Skin of body (tissue), 3 donors: ENCODE measurements at places on chromosomes 3 and 15.

DNA sequence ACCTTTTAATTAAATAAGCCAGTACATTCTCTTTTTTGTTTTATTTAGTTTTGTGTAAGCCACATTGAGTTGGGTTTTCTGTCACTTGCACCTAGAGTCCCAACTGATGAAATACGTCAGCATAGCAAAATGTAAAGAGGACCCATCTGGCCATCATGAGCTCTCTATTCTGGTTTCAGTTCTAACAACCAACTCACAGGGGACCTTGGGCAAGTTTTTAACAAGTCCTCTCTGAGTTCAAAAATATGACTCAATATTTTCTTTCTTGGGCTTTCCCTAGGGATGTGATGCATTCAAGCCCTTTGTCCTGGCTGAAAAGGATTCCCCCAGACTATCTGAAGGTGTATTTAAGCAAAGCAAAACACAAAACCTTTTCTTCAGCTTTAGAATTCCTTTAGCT, 32.9 kb downstream of the PLCH1 start:
- DNase-seq, result no peak

DNA sequence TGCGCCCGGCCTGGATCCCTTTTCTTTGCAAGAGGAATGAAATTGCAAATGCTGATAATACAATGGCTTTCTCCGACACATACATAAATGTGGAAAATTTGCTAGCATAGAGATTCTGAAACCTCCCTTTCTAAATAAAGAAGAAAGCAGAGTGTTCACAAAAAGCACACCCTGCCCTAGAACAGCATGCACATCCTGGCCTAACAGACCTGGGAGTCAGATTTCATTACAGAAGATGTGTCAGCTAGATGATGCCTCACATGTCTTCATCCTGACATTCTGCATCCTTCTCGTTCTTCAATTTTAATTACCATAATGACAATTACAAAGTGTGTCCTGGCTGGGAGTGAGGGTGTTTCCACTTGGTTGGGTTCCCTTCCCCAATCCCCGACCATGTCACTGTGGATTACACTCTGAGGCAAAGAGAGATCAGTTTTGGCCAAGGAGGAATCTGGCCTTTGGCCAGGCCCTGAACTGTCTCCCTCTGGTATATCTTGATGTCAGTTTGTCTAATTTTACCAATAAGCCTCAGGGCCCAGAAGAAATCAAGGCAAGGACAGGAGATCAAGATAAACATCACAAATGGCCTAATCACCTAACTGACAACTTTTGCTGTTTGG, 104.9 kb upstream of the SPATA12 start:
- no peak for DNase-seq

- no peak for DNase-seq
Measured at GRCh38 chr3:39166134-39166710, 12.8 kb upstream of the CSRNP1 start.

GRCh38 chr15:92653836-92654539, 1.6 kb downstream of the FAM174B start:
- DNase-seq, result peak; percentile 57

GRCh38 chr15:28098766-28099554, at the start of gene OCA2:
Gene OCA2 (minus strand): TSS chr15:28099315. CDS start chr15:28081874, 17,441 bp downstream.
- peak; percentile 8 for DNase-seq

DNA sequence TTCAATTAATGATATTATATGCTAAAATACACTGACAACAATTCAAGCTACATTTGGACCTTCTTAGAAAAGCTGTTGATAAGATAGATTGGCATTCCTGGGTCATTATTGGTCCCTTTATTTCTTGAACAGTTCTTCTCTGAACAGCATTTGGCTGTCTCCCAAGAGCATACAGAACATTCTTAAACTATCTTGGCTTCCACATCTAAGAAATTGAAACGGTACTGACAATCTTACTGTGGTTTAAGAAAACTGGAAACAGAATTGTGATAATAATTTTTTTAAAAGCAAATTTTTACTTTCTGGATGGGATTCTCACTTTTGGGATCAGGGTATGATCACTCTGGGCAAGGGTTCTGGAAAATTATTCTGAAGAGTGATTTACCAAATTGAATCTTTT, 161.7 kb upstream of the ZNF385D start:
- DNase-seq, result peak; percentile 42

DNA sequence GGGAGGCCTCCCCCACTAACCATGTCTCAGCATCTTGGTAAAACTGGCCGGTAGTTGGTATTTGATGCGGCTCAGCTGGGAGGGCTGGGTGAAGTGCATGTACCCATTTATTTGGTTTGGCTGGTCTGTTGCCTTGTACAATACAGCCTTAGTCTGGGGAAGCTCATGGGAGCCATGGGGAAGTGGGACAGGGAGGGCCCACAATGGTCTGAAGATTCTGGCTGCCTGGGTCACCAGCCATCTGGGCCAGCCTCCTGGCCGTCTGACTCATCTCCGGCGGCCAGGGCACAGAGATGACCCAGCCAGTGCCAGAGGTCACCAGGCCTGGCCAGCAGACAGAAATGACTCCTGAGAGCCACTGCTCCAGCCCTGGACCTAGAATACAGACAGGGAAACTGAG, 51.6 kb upstream of the SMAD6 start:
- no peak for DNase-seq

GRCh38 chr15:90205050-90205848, 4.1 kb downstream of the SEMA4B start:
- no peak for DNase-seq

DNA sequence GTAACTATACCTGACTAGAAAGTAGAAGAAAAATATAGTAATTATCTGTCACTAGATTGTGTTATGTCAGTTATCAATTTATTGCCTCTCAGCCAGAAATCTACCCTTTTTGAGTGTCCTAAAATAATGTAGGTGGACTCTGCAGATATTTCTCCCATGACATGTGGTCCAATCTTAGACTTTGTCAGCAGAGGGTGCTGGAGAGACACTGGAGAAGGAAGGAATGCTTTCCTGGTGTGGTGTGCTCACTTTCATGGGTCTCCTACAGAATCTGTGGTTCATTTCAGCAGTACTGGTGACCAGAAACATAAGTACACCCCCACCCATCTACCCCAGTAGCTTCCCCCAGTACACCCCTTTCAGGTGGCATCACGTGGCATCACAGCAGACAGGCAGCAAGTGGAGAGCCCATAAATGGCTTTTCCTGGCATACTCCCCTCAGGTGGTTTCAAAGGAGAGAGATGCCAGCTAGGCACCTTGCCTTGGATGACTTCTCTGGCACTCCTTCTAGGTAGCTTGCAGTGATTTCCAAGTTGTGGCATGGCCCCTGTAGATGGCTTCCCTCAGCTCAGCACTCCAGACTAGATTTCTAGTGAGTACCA, 114.7 kb downstream of the GADL1 start:
- DNase-seq, result no peak

DNA sequence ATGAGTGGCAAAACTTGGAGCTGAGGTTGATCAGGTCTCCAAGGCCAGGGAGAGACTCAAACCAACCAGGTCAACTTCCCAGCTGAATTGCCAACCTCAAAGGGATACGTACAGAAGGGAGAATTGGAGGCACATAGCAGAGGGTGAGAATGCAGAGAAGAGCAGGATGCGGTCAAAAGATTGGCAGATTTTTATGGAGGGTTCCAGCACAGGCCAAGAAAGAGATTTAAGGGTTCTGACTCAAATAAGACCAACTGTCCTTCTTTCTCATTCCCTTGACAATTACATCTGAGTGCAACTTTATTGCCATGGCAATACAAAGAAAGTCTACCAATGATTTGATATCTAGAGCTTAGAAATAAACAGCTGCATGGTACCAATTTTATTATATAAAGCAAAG, 33.2 kb downstream of the SCG5 start:
- no peak for DNase-seq

DNA sequence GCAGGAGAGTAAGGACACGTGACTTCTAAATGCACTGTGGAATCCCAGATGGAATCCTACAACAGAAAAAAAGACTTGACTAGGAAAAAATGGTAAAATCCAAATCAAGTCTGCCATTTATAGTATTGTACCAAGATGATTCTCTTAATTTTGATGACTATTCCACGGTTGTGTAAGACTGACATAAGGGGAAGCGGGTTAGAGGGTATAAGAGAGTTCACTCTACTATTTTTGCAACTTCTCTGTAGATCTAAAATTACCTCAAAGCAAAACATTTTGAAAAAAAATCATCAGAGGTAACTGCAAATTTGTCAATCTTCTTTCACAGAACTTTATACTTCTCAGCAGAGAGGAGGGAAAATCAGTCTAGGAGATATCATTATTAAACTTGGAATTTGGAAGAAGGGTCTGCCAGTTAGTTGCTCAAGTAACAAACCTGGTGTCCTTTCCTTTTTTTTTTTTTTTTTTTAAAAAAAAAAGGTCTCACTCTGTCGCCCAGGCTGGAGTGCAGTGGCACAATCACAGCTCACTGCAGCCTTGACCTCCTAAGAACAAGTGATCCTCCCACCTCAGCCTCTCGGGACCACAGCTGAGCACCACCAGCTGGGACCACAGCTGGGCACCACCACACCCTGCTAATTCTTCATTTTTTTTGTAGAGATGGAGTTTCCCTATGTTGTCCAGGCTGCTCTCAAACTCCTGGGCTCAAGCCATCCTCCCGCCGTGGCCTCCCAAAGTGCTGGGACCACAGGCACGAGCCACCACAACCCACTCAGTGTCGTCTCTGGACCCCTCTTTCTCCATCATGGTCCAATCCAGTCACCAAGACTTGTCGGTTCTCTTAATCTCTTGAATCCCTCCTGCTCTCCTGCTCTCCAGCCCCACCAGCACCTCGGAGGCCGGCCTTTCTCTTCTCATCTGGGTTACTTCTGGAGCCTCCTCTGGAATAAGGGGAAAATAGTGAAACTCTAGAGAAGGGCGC, 14.9 kb upstream of the HES1 start:
- no peak for DNase-seq

DNA sequence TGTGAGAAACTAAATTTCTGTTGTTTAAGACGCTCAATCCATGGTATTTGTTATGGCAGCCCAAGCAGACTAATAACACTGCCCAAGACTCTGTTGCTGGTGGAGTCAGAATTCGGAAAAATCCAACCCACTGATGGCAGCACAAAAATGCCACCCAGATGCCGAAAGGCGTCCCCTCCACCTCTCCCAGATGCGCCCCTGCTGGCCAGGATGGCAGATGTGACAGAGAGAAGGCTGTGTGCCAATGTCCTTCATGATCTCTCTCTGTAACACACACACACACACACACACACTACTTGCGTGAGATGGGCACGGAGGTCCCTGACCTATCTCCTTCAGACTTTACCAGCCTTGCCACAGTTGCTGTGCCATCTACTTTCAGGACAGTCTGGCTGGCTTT, 10.9 kb upstream of the LYSMD4 start:
- DNase-seq, result no peak

DNA sequence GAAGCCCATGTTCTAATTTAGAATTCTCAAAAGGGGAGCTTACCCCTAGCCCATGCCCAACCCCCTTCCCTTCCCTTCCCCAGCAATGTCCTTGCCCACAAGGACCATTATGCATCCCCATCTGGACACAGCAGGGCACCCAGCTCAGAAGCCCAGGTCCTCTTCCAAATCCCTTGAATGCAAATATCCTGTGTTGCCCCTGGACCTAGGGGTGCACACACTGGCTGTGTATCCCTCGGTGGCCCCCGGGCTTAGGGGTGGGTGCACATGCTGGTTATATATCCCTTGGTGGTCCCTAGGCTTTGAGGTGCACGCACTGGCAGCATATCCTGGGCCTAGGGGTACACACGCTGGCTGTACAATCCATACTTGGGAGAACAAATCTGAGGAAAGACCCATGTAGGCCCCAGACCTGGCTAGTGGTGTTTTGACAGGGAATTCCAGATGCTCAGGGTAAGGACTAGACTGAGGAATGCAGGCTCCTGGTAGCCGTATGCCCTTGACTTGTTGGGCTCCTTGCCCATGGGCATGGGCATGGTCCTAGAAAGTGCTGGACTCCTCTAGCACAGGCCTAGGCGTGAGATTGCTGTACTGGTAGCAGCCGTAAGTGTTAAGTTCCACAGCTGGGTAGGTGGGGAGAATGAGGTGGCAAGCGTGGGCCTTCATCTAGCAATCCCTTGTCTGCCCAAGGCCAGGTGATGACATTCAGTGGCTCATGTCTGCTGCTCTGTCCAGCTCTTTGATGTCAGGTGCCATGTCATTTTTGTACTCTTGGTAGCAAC, 222.4 kb downstream of the OPA1 start:
- DNase-seq, result no peak

DNA sequence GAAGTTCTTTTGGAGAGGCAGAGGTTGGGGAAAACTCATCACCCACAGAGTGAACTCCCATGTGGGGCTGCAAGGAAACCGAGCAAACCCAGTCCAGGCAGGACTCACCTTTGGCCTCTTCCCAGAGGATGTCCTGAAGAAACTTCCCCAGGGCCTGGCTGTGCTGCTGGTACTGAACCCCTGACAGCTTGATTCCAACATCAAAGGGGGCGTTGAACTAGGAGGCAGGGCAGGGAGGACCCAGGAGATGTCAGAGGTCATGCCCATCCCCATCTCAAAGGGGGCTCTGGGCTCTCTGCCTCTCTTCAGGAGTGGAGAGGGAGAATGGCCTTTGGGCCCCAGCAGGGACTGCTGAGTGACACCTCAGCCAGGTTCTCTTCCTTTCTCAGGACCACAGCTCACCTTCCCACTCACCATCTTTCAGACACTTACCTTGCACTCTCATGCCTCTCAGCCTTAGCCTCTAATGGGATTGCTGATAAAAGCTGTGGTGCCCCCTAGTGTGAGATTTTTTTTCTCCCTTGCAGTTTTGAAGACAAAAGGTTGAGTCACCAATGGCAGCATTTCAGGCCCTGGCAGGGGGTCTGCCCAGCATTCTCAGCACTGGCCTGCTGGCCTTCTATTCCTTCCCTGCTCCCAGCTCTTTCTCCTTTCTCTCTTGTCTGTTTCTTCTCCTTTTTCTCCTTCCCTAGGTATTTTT, 6.0 kb downstream of the GHRL start:
- no peak for DNase-seq

GRCh38 chr15:41231422-41232226, 556 bp downstream of the CHP1 start:
- DNase-seq, result peak; percentile 10
